ENCODE measurements at places on chromosomes 12 and 14. TPM values are rescaled to one million over a fixed set of nuclear protein-coding genes. Genes with fewer than 3 reads are reported as not detected.

The PRIM1 gene
- 28.6 TPM for total RNA-seq

The HELB gene
- 3.9 TPM for total RNA-seq

The SCN8A gene
- total RNA-seq = 3.0 TPM

The PKP2 gene
- 9.7 TPM for total RNA-seq

The IGFBP6 gene
- 48.7 TPM for total RNA-seq

The FAM181A gene
- not detected for total RNA-seq

The CLEC2A gene
- not detected for total RNA-seq

The CLEC4C gene
- not detected for total RNA-seq

The HOXC9 gene
- 1.7 TPM for total RNA-seq

The CHMP4A gene
- total RNA-seq = 6.8 TPM

The ADAM21 gene
- not detected for total RNA-seq

All from uterus (tissue), 4 donors.